Brain (organoid and tissue), 16 donors: ENCODE measurements at places on chromosomes 11 and 22.

GRCh38 chr11:128931066-128931465 is 11.6 kb downstream of the TP53AIP1 start:
- no peak for DNase-seq

DNA sequence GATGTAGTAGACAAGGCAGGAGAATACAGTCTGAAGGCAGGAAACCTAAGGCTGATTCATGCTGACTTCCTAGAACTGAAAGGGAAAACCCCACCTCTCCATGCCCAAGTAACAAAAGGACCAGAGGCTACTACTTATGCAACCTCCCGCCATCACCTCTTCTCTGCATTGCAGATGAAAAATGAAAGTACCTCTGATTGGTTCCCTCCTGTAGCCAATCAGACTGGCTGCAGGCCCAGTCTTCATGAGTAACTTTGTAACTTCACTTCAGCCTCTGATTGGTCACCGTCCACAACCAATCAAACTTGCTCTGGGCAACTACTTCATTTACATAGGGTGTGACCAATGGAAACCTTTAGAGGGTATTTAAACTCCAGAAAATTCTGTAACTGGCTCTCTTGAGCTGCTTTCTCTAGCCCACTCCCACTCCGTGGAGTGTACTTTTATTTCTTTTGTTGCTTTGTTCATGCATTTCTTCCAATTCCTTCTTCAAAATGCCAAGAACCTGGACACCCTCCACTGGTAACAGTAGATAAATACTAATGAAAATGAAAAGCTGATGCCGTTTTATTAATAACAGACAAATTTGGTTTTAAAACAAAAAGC is 5.2 kb upstream of the MAP6 start:
- DNase-seq, result no peak

DNA sequence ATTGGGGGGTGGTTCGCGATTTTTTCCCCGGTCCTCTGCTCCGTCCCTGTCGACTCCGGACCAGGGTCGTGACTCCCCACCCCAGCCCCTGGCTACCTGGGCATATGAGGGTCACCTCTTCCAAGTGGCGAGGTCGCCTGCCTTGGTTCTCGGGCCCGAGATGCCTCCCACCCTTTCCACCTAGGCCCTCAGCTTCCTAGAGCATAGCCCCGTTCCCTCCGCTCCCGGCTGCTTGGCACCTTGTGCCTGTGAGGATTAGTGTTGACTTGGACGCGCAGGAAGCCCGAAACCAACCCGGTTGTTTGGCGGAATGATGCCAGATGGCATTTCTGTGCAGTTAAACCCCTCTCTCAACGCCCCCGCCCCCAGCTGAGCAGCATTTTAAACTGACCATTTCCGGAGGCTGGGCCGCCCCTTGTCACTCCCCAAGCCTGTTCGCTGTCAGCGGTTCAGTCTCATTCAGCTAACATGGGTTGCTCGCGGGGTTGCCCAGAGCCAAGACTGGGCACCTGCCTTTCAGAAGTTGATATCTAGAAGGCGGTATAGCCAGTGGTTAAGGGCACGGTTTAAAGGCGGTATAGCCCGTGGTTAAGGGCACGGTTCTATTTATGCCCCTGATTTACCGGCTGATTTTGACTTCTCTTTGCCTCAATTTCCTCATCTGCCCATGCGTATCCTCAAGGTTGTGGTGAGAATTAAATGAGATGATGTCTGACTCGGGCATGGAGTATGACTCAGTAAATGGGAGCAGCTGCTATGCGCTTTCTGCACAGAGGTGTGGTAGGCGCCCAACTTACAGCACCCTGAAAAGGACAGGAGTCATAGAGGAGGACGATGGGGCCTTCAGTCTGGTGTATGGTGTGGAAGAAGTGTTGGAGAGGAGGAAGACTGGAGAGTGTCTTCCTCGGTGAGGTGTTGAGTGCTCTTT is 639 bp downstream of the INCENP start:
- DNase-seq, result peak; percentile 27

- DNase-seq, result no peak
Measured at GRCh38 chr22:47279337-47279736, 516.9 kb downstream of the TBC1D22A start.

DNA sequence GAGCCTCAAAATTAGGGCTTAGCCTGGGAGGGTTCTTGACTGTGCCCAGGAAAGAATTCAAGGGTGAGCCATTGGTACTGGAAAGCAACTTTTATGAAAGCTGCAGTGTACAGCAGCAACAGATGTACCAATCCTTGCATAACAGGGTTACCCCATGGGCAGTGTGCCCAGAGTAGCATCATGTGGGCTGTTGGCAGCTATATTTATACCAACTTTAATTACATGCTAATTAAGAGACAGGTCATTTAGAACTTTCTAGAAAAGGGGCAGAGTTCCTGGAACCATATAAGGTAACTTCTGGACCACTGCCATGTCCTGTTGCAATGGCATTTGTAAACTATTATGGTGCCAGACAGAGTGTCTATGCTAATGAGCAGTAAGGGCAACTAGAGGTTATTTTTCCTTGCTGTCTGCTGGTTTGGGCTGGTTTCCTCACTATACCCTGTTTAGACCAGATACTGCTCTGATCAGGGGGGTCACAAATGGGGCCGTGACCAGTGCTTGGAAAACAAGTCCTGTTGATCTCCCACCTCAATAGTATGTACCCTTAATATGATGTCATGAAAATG is 1120.5 kb upstream of the RAG2 start:
- DNase-seq, result no peak

GRCh38 chr11:71332046-71332445 is 79.7 kb upstream of the SHANK2 start:
- DNase-seq, result no peak

- no peak for DNase-seq
Measured at GRCh38 chr11:69750108-69750850, 24.9 kb downstream of the FGF4 start.

GRCh38 chr11:9605742-9606141 is 32.3 kb downstream of the WEE1 start:
- DNase-seq, result no peak

DNA sequence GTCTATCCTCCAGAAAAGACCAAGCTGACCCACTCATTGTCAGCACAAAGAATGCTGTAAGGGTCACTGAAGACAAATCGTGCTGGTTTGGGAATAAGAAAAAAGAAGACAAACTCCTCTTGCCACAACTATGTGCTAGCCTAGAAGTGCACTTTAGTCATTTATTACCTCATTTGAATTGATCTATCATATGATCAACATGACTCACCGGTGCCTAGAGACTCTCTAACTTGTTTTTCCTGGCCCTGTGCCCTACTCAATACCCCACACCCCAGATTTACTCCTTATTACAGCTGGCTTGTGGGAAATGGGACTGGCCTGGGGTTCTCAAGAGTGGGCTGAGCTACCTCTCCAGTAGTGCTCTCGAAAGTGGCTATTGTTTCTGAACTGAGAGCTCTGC is 35.9 kb upstream of the HORMAD2 start:
- DNase-seq, result no peak

GRCh38 chr11:15114501-15115475 is at the start of gene INSC:
INSC (plus strand) TSS chr11:15114923; CDS start chr11:15149175, 34,252 bp downstream.
- DNase-seq, result no peak

GRCh38 chr11:65786786-65787636 is at the start of gene OVOL1:
OVOL1 (plus strand) TSS chr11:65787063; CDS start chr11:65787374, 311 bp downstream.
- DNase-seq, result no peak

DNA sequence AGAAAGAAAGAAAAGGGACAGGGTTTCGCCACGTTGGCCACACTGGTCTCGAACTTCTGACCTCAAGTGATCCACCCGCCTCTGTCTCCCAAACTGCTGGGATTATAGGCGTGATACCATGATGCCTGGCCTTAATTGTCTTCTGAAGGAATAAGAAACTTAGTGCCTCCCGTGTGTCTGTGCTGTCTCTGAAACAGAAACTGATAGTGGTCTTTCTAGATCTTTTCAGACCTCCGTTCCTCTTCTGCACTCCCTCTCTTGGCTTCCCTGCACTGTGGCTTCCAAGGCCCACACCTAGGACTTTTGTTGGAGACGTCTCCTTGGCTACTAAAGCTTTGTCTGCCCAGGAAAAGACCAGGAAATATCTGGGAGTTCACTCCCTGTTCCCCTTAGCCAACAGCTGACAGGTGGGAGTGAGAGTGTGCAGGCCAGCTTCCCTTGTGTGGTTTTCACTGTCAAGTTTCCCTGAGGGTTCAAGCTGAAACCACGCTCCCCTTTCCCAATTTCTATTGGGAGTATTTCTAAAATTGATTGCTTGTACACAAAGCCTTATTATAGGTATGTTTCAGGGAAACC is 10.1 kb upstream of the HTR3B start:
- no peak for DNase-seq

DNA sequence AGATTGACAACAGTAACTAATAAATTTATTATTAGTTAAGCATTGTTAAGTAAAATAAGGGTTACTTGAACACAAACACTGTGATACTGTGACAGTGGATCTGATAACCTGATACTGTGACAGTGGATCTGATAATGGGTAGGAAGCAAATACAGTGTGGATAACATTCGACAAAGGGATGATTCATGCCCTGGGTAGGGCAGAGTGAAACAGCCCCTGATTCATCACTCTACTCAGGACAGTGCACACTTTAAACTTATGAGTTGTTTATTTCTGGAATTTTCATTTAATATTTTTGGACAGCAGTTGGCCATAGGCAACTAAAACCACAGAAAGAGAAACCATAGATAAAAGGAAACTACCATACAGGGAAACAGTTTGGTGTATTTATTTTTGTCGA is 60.8 kb upstream of the CTSC start:
- DNase-seq, result no peak

- no peak for DNase-seq
Measured at GRCh38 chr11:95379479-95379878, 148.5 kb upstream of the SESN3 start.

DNA sequence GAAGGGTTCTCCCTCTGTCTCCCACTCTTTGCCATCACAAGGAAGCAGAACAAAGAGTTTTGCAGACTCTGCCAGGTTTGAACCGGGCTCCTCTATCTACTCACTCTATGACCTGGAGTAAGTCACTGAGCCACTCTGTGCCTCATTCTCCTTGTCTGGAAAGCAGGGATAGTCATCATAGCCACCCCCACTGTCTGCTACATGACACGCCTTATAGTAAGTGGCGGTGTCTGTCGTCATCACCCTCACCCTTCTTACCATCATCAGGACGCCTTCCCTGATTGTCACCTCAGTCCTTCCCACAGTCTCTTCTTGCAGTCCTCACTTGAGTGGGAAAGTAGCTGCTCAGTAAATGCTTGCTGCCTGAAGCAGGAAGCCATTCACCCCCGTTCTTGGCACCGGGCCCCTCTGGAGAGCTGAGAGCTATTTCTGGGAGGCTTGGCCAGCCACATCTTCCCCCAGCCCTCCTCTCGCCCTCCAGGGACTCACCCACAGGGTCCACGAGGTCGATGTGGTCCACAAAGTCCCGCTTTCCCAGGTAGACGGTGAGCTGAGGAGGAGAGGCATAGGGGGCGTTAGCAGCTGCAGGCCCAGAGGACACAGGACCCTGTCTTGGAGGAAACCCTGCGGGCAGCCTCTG is 46.4 kb downstream of the TPBGL start:
- DNase-seq, result no peak

- no peak for DNase-seq
Measured at GRCh38 chr11:6297831-6298230, 22.5 kb downstream of the CAVIN3 start.

GRCh38 chr11:57358543-57358961 is 20.4 kb downstream of the P2RX3 start:
- DNase-seq, result no peak

GRCh38 chr11:69442807-69443137 is 38.7 kb upstream of the LINC01488 start:
- no peak for DNase-seq

- DNase-seq, result no peak
Measured at GRCh38 chr11:76114238-76114637, 92.1 kb downstream of the WNT11 start.

DNA sequence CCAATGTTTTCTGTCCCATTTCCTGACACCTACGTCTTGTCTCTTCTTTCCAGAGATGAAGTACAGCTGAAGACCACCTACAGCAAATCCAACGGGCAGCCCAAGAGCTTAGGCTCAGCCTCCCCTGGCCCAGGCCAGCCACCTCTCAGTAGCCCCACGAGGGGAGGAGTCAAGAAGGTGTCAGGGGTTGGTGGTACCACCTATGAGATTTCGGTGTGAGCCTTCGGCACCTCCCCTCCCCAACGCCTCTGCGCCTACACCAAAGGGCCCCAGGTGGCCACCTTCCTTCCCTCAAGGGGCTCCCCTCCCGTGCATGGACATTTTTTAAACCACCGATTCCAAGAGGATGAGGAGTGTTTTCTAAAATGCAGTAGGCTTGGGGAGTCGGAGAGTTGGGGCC is 12.2 kb downstream of the MED19 start:
- DNase-seq, result no peak

DNA sequence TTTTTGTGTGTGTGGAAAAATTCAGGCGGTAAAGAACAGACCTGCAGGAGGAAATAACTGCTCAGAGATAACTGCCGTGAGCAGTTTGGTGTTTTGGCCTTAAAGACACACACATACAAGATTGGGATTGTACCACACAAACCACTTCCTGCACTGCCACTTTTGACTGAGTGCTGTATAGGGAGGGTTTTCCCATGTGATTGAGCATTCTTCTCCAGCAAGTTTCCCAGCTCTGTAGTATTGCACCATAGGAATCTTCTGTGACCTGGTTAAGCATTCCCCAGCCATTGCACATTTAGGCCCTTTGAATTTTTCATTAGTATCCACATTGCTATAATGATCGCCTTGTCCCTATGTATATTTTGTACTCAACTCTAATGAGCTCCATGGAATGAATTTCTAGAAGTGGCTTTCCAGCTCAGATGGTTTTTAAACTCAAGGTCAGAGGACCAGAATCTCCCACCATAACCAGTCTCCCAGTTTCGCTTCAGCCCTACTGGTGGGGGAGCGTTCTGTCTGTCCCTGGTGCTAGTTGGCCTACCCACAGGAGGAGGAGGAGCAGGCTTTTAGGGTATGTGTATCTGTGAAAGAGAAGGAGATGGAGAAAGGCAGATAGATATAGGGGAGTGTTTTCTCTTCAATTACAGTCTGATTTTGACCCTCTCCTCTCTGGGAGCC is 9.3 kb downstream of the CD82 start:
- DNase-seq, result no peak

DNA sequence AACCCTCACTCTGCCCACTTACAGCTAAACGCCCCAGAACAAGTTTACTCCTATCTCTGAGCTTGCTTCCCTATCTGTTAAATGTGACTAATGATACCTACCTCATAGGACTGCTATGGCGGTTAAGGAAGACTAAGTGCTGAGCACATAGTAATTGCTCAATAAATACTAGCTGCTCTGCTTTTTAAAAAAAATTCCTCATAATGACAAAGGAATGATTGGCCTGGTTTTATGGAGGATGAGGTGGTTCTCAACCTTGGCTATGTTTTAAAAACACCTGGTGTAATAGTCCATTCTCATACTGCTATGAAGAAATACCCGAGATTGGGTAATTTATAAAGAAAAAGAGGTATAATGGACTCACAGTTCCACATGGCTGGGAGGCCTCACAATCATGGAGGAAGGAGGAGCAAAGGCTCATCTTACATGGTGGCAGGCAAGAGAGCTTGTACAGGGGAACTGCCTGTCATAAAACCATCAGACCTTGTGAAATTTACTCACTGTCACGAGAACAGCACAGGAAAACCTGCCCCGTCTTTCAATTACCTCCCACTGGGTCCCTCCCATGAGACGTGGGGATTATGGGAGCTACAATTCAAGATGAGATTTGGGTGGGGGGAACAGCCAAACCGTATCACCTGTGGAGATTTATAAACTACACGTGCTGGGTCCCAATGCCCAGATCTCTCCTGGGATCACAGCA is 127.2 kb upstream of the SYT13 start:
- DNase-seq, result no peak

- no peak for DNase-seq
Measured at GRCh38 chr11:84870486-84870885, 756.7 kb downstream of the DLG2 start.

GRCh38 chr11:120086651-120087050 is 51.3 kb downstream of the TRIM29 start:
- DNase-seq, result no peak
